ENCODE measurements at places on chromosomes 5 and 9. TPM values are rescaled to one million over a fixed set of nuclear protein-coding genes. Genes with fewer than 3 reads are reported as not detected.

GDNF gene
- not detected for total RNA-seq

NPR2 gene
- 44.1 TPM for total RNA-seq

DNA sequence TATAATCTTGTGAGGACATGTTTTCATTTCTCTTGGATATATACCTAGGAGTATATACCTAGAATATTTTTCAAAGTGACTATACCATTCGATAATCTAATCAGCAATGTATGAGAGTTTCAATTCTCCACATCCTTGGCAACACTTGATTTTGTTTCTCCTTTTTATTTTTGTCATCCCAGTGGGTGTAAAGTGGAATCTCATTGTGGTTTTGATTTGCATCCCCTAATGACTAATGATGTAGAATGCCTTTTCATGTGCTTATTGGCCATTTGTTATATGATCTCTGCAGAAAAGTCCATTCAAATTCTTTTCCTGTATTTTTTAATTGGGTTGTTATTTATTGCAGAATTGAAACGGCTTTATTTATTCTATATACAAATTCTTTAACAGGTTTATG, 15.2 kb downstream of the ZCCHC9 start:
- no peak for DNase-seq

DNA sequence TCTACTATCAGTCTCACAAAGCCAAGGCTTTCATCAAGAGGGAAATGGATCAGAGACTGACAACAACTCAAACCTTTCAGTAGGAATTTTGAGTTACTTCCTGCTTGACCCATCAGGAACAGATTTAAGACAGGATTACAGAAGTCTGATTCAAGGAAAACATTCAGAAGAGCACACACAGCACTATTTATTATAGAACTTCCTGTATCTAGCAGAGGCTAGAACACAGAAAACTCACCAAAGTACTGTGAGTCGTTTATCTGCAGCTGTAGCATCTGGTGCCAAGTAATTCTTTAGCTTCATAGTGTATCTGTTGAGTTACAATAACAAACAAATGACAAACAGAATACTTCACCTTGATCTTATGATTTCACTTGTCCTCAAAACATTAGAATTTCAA, 13.8 kb downstream of the LEAP2 start:
- DNase-seq = no peak

PAEP gene
- not detected for total RNA-seq

BARHL1 gene
- total RNA-seq = not detected

DNA sequence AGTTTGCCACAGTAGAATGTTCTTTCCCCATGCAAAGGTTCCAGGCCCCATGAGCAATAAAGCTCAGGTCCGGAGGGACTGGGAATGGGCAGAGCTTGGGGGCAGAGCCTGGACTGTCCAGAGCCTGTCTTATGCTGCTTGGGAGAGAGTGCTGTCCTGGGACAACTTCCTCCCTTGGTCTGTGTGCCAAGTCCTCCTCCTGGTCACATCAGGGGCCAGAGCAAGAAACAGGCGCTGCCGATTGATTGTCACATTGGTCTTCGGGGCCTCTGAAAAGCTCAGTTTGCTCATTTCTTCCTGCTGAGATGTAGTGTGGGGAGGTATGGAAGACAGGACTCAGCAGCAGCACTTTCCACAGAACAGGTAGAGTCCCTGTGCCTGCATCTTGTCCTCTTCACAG, 54.0 kb upstream of the FCN1 start:
- DNase-seq = no peak

DNA sequence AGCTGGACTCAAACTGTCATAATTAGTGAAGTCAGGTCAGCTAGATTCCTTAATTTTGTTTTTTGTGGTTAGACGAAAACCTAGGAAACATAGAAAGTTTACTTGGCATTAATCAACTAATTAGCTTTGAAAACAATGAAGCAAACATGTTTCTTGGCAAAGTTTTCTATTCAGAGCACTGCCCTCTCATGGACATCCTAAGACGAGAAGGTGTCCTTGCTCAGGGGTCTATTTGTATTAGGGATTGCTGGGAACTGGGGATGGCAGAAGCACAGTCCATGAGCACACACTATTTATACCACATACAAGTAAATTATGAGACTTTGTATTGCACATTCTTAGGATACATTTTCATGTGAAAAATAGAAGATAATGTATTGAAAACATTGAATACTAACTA, 49.7 kb downstream of the POC5 start:
- DNase-seq = no peak

GRCh38 chr9:124661271-124661670, 109.8 kb downstream of the NR6A1 start:
- no peak for DNase-seq

SPATA31C1 gene
- not detected for total RNA-seq

IL33 gene
- total RNA-seq = not detected

DNA sequence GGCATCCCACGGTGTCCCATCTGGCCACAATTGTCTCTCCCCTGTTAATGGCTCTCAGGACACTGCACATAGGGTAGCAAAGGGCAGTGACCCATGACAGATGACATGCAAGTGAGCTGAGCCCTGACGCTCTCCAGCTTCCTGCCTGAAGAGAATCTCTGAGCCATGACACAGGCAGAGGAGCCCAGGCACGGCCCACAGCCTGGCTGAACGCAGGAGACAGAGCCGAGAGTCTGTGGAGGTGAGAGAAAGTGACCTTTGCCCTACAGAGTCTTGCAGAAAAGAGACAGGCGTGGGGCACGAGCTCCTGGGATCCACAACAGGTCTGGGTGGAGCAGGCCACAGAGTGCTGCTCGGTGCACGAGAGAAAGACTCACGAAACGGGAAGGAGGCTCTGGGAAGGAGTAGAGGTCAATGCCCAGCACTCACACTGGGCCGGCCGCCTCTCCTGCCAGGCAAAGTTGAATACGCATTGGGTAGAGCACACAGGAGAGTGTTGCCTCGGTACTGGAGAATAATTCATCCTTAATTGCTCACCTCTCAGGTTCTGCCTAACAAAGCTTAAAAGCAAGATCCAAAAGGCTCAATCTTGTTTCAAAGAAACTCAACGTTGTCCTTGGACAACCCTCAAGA, 90.3 kb downstream of the MRPL36 start:
- DNase-seq = no peak

CCL27 gene
- not detected for total RNA-seq

DNA sequence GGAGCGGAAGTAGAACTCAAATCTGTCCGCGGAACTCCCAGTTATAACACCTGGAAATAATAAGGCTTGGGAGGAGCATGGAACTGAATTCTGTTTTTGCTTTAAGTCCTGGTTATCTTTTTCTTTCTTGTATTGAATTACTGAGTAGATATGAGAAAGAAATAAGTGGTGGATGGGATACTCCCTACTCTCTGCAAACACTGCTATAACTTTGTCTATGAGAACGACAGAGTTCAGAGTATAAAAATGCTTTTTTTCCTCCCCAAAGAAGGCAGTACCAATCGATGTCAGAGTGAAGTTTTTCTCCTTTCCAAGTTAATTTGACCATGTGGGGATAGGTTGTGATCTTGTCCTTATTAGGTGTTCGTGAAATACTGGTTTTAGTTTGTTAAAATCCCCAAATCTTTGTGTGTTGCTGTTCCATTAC, 1.2 kb downstream of the RIC1 start:
- no peak for DNase-seq

GRCh38 chr5:94870511-94871183, 252.2 kb downstream of the SLF1 start:
- DNase-seq = no peak

DNA sequence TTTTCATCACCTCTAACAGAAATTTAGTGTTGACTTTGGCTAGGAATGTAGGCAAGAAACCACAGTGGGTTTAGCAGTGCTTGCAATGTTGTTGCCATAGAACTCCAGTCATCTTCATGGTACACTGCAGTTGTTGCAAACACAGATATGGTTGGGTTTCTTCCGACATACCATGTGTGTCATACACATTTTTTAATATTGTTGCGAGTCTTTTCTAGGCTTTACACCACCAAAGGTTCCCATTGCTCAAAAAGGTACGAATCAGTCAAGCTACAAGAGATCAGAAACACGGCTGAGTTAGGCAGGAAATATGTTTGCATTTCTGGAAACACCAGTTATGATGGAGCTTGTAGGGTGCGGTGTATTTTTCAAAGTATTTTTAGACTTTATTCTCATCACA, 172.4 kb downstream of the SYK start:
- DNase-seq = no peak

DNA sequence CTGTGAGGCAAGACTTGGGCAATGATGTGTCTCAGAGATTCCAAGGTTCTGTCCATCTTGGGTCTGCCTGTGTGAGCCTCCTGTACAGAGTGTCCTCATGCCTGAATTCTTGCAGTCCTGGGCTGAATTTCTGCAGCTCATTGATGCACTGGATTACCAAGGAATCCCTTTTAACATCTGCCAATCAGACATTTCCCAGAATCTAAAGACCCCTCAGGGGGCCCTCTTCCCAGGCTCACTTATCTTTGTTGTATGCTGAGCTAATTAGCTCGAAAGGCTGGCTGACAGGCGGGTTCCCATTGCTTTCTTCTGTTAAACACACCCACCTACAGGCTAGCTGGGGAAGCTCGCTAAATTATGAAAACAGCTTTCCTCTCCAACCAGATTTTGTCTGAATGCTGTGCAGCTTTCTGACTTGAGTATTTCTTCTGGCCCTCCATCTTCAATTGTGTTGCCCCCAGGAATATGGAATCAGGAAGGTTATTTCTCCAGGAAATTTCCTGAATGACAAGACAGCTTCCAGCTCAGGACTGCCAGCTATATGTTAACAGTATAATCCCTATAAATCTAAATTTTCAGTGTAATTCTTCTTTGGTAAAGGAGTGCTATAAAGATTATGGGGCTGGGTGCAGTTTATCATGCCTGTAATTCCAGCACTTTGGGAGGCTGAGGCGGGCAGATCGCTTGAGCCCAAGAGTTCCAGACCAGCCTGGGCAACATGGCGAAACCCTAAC, at the start of gene LIX1:
Gene LIX1 (minus strand): TSS at position 91 of the 734 bp plus-strand sequence. CDS start 35 bp downstream, at position 56.
- DNase-seq = peak; percentile 66

ERP44 gene
- total RNA-seq = 23.9 TPM

GRCh38 chr9:94920420-94921091, 194.1 kb downstream of the AOPEP start:
- DNase-seq = no peak

- no peak for DNase-seq
Measured at GRCh38 chr5:170357955-170358444, 31.2 kb downstream of the KCNMB1 start.

DNA sequence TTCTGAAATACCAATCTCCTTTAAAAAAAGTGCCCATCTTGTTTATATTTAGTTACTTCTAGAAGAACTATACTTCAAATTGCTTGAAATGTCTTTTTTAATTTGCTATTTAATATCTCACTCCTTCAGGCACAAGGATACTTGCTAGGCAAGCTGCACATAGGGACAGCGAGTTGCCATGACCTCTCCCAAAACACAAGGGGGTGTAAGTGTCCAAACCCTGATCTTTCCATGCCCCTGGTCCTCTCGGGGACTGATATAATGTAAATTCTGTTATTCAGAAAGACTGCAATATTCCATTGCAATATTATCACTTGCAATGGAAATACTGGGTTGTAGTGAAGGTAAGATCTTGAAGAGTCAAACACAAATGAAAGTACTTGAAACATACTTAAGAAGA, 480.4 kb downstream of the CETN3 start:
- DNase-seq = no peak

DRD1 gene
- not detected for total RNA-seq

- peak; percentile 65 for DNase-seq
Measured at GRCh38 chr5:61525512-61526206, 193.6 kb downstream of the ZSWIM6 start.

NMUR2 gene
- 0.57 TPM for total RNA-seq

GRCh38 chr9:36716496-36716895, 143.8 kb downstream of the MELK start:
- no peak for DNase-seq

ZNF483 gene
- total RNA-seq = not detected

PCDHGA12 gene
- total RNA-seq = 1.0 TPM
